CD8-positive, alpha-beta T cell (primary cell): ENCODE measurements at places on chromosomes 6 and 20. TPM values are rescaled to one million over a fixed set of nuclear protein-coding genes. Genes with fewer than 3 reads are reported as not detected.

Gene MACROD2
- 0.28 TPM for total RNA-seq

GRCh38 chr20:2602046-2602735 lies 50.2 kb upstream of the NOP56 start:
- DNase-seq, result no peak

DNA sequence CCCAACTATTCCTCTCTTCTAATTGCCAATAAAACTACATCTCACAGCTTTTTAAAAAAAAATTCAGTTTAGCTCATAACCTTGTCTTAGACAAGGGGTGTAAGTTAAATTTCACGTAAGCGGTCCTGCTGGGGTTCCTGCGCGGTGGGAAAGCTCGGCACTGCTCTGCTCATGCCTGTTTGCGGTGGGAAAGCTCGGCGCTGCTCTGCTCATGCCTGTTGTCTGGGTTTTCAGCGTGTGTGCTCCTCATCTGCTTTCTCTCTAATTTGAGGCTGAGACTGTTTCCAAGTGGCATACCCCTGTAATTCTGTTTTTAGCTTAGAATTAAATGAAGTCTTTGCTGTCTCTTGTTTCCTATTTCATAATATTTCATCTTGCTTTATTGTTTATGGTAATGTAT lies 18.6 kb downstream of the ARID1B start:
- no peak for DNase-seq

- DNase-seq, result no peak
Measured at GRCh38 chr6:165223736-165224135, 85.7 kb downstream of the C6orf118 start.

DNA sequence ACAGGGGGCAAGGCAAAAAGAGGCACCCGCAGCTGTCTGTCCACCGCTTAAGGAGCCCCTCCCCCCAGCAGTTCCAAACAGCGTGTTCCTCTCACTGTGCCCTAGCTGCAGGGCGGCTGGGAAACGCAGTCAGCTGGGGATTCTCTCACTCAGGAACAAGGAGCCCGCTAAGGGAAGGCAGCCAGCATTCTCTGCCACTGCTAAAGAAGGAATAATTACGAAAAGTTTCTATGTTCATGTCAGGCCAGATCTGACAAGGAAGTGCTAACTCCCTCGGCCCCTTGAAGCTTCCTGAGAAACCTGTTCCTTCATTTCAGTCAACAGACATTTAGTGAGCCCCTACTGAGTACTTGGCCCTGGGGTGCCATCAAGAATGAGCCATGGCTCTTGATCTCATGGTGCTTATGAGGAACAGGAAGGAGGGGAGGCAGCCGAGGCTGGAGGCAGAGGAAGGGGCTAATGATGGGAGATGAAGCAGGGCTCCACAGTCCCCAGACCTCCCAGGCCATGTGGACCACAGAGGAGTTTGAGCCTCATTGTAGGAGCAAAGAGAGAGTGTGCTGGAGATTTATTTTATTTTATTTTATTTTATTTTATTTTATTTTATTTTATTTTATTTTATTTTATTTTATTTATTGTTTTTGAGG lies 101.7 kb upstream of the PMEPA1 start:
- DNase-seq, result no peak

Gene VSTM2L
- not detected for total RNA-seq
